Activated naive CD4-positive, alpha-beta T cell (primary cell): ENCODE measurements at places on chromosomes 6 and 20.

DNA sequence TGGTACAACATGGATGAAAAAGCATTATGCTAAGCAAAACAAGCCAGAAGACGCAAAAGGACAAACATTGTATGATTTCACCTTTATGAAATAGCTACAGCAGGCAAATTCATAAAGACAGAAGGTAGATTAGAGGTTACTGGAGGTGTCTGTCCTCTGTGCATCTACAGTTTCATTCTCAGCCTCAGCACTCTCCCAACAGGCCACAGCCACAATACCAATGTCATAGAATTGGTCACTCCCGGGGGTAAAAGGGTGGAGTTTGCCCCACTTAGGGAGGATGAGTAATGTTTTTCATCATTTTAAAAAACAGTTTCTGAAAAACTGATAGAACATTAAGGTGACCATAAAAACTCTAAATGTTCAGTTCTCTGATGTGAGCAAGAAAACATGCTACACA, 17.2 kb upstream of the TMX4 start:
- DNase-seq = no peak

- no peak for DNase-seq
Observed at GRCh38 chr6:118335325-118335816, 212.7 kb upstream of the PLN start.

DNA sequence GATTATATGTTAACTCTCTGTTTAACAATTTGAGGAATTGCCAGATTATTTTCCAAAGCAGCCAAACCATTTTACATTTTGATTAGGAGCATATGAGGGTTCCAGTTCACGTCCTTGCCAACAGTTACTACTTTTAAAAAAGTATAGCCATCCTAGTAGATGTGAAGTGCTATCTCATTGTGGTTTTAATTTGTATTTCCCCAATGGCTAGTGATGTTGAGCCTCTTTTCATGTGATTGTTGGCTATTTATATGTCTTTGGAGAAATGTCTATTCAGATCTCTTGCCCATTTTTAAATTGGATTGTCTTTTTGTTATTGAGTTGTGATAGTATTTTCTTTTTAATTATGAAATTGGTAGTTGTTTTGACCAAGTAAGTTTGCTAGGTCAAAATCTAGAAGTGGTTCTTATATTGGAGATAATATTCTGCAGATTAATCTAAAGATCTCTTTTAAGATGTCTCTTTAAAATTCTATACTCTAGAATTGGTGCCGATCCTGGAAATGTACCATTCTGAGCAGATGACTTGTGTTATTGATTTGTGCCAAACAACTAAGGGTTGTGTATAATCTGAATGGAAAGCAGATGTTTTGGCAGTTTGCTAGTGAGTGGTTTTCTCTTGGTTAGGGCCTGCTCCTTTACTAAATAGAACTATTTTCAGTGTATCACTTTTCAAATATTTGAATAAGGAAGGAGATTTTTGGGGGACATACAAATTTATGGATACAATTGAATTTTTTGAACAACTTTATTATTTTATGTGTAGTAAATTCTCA, 99.5 kb downstream of the CDKAL1 start:
- DNase-seq = no peak

- DNase-seq = no peak
Observed at GRCh38 chr20:57759724-57760123, 49.9 kb upstream of the PMEPA1 start.

DNA sequence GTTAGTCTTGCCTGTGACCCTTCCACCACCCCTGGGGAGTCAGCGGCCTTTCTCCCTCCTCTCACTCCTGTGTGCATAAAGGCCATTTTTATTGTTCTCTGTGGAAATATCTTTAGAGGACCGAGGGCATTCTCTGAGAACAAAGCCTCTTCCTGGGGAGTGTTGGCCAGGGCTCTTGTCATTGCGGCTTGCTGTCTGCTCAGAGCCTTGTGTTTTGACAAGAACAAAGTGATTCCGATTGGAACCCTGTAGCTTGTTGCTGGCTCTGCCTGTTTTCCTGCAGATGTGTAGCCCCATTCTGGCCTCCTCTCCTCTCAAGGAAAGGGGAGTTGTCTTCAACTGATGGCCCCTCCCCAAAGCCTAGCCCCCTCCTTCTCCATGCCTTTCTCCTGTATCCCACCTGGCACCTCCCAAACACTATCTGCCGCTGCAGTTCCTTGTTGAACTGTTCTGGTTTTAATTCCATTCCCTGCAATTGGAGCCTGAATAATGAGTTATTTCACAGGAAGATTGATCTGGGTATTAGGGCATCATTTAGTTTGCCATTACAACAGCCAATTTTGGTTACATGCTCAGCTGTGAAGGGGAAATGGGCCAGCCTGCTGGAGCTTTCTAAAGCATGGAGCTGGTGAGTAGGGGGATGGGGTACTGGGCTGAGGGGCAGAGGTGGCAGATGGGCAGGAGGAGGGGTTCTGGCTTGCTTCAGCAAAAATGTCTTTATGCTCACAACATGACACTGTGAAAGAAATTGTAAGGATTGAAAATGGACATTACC, 252.5 kb downstream of the LRFN2 start:
- DNase-seq = no peak

- no peak for DNase-seq
Observed at GRCh38 chr6:89736893-89737292, 82.7 kb downstream of the MDN1 start.
